ENCODE measurements at places on chromosomes 5 and 9. TPM values are rescaled to one million over a fixed set of nuclear protein-coding genes. Genes with fewer than 3 reads are reported as not detected.

The LRRC19 gene
- not detected for total RNA-seq

The XPA gene
- total RNA-seq, result 11.3 TPM

- H3K27ac ChIP-seq, result no peak overlapping the region
- H3K27me3 ChIP-seq, result peaks cover 38% of the 10 kb centered on the region
- DNase-seq, result no peak
- no peaks in the 10 kb centered on the region for H3K4me1 ChIP-seq
- no peak overlapping the region for H3K4me3 ChIP-seq
Measured at GRCh38 chr5:113235884-113236283, 198.9 kb downstream of the TSSK1B start.

GRCh38 chr9:95552814-95553546 lies 36.2 kb upstream of the PTCH1 start:
- no peak for DNase-seq
- H3K4me3 ChIP-seq, result no peak overlapping the region
- no peaks in the 10 kb centered on the region for H3K36me3 ChIP-seq
- H3K4me1 ChIP-seq, result no peaks in the 10 kb centered on the region

GRCh38 chr9:110308633-110309038 lies 29.0 kb downstream of the TXNDC8 start:
- H3K4me1 ChIP-seq, result peaks cover 11% of the 10 kb centered on the region
- H3K27me3 ChIP-seq, result peaks cover 8% of the 10 kb centered on the region
- DNase-seq, result no peak
- H3K4me3 ChIP-seq, result no peak overlapping the region
- H3K36me3 ChIP-seq, result no peaks in the 10 kb centered on the region
